Activated CD8-positive, alpha-beta memory T cell treated with anti-CD3 and anti-CD28 coated beads for 4 hours (primary cell): ENCODE measurements at places on chromosomes 5 and 9.

DNA sequence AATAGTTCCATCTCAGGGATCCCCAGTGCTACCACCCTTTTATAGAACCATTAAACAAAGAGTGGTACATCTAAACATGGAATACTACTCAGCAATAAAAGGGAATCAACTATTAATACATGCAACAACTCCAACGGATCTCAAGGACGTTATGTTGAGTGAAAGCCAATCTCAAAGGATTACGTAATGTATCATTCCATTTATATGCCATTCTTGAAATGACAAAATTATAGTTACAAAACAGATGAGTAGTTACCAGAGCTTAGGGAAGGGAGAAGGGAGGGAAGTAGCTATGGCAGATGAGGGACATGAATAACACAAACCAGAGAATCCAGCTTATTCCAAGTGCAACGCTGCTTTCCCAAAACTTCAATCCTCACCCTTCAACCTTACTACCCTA is 69.5 kb downstream of the ACTL7B start:
- no peak for DNase-seq

GRCh38 chr5:150443242-150444075 is 6.1 kb downstream of the RPS14 start:
- DNase-seq, result no peak

- DNase-seq, result no peak
These were observed 571.1 kb upstream of the ZNF608 start for GRCh38 chr5:125317536-125317995.

DNA sequence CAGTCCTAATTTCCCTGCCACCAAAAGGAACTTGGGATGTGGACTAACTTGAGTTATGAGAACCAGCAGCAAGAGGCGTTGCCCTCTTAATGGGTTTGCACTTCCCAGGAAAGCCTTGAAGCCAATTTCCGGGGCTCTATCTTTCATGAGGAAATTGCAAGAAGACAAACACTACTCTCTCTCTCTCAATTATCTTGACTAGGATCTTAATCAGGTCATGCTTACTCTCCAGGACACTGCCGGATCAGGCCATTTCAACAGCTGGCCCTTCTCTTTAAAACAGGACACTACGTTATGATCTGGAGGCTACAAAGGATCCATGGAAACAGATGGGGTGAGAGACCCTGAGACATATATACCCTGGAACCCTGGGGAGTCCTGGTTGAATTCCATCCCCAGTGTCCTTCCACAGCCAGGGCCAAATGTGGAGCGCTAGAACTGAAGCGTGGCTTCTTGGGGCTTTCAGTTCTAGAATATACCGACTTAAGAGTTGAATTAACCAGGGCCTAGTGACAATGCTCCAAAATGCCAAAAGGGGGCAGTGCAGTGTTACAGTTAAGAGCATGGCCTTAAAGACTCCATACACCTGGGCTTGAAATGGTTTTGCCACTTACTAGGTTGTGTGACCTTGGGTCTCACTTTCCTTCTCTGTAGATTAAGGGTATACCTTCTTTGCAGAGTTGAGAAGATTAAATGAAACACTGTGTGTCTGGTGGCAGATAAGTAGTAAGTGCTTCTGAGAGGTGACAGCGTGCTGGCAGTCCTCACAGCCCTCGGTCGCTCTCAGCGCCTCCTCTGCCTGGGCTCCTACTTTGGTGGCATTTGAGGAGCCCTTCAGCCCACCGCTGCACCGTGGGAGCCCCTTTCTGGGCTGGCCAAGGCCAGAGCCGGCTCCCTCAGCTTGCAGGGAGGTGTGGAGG is 21.1 kb downstream of the FAM219A start:
- DNase-seq, result no peak

GRCh38 chr5:145111420-145111819 is 723.7 kb downstream of the PRELID2 start:
- DNase-seq, result no peak

- DNase-seq, result no peak
These were observed 148.7 kb upstream of the SLC12A2 start for GRCh38 chr5:127934791-127935256.

GRCh38 chr5:103218164-103218563 is 40.4 kb upstream of the MACIR start:
- no peak for DNase-seq

DNA sequence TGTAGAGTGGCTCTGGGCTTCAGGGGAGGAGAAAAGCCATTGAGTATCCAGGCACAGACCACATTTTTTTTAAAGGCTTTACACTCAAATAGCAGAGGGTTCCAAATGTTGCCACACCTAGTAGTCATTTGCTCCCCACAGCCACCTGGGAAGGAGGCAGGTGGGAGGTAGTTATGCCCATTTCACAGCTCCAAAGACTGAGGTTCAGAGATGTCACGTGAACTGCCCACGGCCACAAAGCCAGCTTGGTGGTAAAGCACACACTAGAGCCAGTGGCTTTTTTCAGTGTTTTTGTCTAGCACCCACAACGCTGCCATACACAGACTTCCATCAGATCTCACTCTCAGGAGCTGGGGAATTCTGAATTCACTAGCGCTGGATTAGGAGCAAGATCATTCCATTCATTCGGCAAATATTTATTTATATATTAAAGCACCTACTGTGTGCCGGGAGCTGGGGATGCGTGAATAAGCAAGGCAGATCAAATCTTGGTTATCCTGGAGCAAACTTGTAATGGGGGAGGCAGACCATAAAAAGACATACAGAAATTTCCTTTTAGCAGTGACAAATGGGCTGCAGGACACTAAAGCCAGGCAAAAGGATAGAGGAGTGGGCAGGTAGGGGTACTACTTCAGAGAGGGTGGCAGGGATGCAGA is 7.4 kb downstream of the WHRN start:
- no peak for DNase-seq

DNA sequence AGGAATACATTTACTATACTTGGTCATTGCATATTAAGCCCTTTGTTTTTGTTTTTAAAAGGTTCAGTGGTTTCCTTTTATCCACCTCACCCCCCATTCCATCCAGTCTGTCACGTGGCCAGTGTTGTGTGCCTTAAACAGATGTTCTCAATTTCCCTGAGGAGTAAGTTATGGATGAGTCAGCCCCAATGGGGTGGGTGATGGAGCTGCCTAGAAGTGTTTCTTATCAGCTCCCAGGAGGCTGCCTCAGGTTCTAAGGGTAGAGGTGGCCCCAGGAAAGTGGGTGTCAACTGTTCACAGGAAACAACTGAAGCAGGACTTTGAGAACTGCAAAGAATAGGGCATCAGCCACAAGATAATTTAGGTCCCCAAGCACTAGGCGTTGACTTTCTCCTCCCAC is 41.1 kb downstream of the ACTBL2 start:
- no peak for DNase-seq
